ENCODE measurements at places on chromosomes 6 and 20.

DNA sequence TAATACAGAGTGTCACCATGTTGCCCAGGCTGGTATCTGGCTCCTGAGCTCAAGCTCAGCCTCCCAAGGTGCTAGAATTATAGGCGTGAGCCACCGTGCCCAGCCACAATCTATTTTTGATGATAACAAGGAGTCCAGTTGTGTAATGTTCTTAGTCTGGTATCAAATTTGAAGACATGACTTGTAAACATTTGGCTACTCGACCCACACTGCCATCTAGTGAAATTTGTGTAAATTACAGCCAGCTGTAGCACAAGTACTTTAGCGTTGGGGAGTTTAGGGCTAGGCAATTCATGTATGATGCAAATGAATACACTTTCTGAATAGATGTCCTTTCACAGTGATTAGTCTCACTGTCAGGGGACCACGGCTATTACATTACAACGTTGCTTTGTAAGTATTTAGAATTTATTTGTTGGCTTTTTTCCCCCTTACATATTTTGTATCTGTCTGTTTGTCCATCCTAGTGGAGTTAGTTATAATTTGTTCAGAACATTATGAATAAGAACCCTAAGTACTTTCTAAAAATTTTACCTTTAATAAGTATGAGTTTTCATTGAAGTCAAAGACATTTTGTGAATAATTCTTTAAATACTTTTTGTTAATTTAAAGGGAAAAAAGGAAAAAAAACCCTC lies 139.7 kb downstream of the PRDM13 start:
- DNase-seq, result no peak

GRCh38 chr6:73030791-73031782 lies 194.2 kb downstream of the KHDC1L start:
- no peak for DNase-seq

GRCh38 chr6:132365281-132365907 lies 35.9 kb downstream of the MOXD1 start:
- DNase-seq, result no peak

- no peak for DNase-seq
Observed at GRCh38 chr6:408599-409102, 17.1 kb downstream of the IRF4 start.

GRCh38 chr6:106546261-106546690 lies 83.0 kb downstream of the RTN4IP1 start:
- DNase-seq, result no peak

GRCh38 chr20:41009946-41010345 lies 18.7 kb upstream of the TOP1 start:
- no peak for DNase-seq

GRCh38 chr6:83853178-83854000 lies at the start of gene RIPPLY2:
RIPPLY2 (plus strand) TSS chr6:83853360; CDS start chr6:83853417, 57 bp downstream.
- no peak for DNase-seq

GRCh38 chr20:24459733-24460132 lies 9.7 kb upstream of the SYNDIG1 start:
- DNase-seq, result no peak

- DNase-seq, result no peak
Observed at GRCh38 chr6:155352811-155353210, 38.5 kb upstream of the TFB1M start.

DNA sequence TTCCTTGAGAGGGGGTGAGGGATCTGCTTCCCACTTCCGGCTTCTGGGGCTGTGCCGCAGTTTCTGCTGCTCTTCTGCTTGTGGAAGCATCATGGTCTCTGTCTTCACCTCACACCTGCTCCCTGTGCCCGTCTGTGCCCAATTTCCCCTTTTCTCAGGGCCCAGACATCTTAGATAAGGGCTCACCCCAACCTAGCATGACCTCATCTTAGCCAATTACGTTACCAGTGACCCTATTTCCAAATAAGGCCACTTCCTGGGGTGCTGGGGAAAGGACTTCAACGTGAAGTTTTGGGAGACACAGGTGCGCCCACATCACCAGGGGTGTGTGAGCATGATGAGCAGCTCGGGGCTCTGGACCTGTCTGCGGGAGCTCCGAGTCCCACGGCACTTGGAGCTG lies 20.7 kb upstream of the RBBP8NL start:
- DNase-seq, result no peak

GRCh38 chr6:56235245-56235644 lies 12.1 kb downstream of the COL21A1 start:
- no peak for DNase-seq

DNA sequence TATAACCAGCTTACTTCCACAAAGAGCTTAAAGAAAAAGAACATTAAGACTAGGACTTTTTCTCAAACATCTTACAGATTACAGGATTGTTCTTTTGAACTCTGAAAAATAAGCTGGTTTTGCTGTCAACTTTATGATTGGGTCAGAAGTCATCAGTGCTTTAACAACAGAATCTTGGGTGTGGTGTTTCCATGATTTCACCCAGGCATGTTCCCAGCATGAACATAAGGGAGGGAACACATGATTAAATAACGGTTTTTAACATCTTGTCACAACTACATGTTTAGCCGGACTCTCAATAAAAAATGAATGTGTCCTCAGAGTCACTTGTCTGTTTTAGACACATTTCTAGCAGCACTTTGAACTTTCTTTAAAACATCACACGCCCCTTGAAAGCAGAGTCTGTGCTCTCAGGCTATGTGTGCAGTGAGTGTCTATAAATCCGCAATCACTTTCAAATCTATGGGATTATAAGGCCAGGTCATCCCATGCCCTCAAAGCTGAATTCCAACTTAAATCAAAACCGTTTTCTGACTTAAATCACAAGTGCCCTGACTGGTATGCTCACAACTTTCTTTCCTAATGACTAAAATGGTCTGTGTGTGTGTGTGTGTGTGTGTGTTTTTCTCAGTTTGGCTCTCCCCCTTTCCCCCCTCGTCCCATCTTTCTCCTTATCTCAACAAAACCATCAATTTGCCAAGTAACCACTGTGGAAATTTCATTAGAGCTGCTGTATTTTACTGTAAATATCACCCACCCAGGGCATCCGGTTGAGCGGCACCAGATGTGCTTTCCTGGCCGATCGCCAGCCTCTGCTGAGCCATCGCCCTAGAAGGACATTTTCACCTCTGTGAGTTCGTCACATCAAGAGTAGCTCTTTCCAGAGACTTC lies 216.8 kb upstream of the DTNBP1 start:
- DNase-seq, result peak; percentile 35

DNA sequence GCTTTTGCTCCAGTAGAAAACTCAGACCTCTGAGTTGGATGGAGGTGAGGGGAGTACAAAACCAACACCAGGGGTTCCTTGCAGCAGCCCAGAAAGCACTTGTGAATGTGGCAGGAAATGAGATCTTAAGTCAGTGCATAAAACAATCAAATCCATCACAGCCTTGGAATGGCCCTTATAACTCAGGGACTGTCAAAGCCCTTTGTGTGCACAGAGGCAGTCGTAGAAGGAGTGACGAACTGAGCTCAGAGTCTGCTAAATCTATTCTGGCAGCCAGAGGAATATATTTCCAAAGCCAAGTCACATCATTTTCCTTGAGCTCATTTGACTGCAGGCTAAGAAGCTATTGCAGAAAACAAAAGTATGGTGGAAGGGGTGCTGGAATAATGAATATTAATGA lies 676.6 kb downstream of the DHX35 start:
- no peak for DNase-seq

DNA sequence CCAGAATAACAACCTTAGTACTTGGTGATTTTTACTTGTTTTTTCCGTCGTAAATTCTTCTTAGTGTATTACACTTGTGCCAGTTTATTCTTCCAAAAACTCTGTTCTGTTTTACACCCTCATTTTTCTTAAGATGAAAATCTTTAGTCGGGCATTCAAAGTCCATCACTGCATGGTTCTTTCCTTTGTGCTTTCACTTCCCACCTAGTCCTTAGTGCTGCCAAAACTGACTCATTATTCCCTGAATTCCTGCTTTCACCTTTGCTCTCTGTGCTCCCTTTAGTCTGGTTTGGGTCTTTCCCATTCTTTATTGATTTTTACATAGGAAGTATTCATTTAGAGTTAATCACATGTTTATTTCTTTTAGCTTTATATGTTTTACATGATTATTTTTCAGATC lies 3.3 kb downstream of the TRMT11 start:
- no peak for DNase-seq

- no peak for DNase-seq
Observed at GRCh38 chr6:122389704-122390372, 9.6 kb upstream of the HSF2 start.

- no peak for DNase-seq
Observed at GRCh38 chr6:169936355-169936975, 185.0 kb downstream of the ERMARD start.

DNA sequence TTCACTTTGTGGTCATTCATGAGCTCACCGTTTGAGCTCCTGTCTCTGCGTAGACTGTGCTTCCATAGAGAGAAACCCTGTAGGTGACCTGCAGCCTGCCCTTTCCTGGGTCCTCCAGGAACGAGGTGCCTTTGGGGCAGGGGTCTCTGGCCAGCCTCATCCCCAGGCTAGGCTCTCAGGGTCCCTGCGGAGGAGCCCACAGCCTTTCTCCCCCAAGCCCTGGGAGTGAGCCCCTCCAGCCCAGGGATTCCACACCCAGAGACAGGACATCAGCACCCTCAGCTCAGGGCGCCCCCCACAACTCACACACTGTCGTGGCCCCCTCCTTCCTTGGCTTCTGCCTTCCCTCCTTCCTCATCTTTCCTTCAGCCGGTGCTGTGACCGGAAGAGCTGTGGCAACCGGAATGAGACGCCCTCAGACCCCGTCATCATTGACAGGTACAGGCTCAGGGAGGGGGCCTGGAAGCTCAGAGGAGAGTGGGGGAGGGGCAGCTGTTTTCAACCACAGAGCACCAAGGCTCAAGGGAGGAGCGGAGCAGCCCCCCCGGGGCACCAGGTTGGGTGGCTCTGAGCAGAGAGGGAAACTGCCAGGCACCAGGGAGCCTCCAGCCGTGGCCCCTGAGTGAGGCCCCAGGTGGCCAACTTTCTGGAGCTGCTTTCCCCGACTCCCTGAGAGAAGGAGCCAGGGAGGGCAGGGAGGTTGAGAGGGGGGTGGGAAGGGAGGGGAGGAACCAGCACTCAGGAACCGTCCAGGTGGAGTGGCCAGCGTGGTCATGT lies 16.8 kb downstream of the EBF4 start:
- no peak for DNase-seq

GRCh38 chr6:83592770-83593394 lies 80.5 kb downstream of the PRSS35 start:
- no peak for DNase-seq

DNA sequence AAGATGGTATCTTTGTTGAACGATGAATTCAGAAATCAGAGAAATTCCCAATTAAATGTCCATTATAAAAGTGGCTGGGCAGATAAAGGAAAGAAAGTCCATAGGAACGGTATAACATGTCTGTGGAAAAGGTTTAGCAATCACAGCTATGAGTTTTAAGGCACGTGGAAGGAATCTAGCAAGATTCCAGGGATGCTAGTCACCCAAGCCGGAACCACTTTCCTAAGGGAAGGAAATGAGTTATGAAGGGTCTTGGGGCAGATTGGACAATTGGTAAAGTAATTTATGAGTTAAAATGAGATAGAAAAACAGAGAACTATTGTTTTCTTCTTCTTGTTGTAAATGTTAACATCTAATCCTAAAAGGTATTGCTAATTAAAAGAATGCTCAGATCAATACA lies 384.8 kb downstream of the ADGRB3 start:
- no peak for DNase-seq

GRCh38 chr6:155872961-155873360 lies 417.3 kb upstream of the NOX3 start:
- DNase-seq, result no peak

GRCh38 chr6:127115084-127115655 lies 3.3 kb upstream of the RSPO3 start:
- DNase-seq, result no peak

DNA sequence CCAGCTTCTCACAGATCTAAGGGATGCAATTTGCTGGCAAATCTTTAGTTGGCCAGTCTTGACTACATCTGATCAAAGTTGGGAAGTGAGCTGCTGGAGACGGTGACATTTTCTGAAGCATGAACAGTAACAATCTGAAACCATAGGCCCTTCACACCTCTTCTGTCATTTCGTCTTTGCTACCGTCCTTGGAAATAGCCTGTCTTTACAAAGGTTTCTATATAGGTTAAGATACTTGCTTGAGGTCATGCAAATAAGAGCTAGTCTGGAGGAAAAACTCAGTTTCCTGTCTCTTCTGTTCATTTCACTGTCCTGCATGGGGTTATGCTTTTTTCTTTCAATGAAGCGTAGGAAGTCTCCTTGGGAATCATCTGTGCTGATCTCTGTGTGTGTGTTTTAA lies 55.6 kb downstream of the CARMIL1 start:
- DNase-seq, result no peak

DNA sequence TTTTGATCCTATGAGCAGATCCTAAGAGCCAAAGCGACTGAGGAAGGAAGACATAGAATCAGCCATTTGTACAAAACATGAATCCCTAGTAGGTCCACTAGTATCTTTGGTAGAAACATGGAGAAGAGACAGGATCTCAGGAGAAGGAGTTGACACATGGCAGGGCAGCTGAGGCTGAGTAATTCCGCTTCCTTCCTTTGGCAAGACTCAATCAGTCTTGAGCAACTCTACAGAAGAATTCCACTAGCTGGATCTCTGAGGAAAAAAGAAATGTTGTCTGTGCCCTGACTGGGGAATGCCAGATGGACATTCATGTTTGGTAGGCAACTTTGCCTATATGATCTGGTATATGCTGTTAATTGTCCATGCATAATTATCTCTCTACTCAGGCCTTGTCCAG lies 35.3 kb downstream of the ESR1 start:
- DNase-seq, result no peak

- no peak for DNase-seq
Observed at GRCh38 chr6:124462750-124463149, 499.5 kb upstream of the RNF217 start.

DNA sequence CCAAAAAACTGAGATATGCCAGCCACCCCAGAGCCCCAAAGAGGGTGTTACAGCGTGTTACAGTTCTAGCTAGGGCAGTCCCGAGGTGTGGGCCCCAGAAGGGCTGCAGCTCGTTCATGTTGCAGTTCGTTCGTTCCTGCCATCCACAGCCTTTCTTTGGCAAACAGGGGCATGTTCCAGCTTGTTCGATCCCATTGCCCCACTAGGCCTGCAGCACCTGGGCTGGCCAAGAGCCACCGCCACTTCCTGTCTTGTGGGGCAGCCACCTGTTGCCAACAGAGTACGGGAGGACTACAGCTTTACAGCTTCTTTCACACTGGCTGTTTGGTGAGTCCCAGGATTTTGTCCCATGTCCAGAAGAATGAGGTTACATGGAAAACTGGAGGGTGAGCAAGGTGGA lies 198.1 kb downstream of the MMUT start:
- DNase-seq, result no peak

- no peak for DNase-seq
Observed at GRCh38 chr20:49676581-49677291, 36.9 kb downstream of the B4GALT5 start.

- no peak for DNase-seq
Observed at GRCh38 chr6:27143474-27144026, 104.0 kb upstream of the PRSS16 start.

DNA sequence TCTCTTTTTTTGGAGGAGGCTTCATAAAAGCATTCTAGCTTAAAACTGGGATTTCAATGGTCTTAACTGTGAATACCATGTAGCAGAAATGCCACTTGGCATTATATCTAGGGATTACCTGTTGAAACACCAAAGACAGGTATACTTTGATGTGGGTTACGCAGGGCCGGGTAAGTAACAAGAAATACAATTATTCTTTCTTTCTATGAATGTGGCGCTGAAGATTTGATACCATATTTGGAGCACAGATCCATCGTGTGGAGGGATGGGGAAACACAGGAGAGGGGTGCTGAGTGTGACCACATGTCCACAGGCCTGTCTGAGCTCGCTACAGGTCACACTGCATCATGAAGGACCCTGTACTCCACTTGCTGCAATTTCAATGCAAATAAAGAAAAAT lies 257.8 kb downstream of the GMPR start:
- DNase-seq, result no peak
